ENCODE measurements at places on chromosomes 7 and 10.

- no peak for DNase-seq
These were observed 34.8 kb upstream of the SH2D4B start for GRCh38 chr10:80502621-80503583.

- no peak for DNase-seq
These were observed 105.2 kb downstream of the THSD7A start for GRCh38 chr7:11726794-11727155.

DNA sequence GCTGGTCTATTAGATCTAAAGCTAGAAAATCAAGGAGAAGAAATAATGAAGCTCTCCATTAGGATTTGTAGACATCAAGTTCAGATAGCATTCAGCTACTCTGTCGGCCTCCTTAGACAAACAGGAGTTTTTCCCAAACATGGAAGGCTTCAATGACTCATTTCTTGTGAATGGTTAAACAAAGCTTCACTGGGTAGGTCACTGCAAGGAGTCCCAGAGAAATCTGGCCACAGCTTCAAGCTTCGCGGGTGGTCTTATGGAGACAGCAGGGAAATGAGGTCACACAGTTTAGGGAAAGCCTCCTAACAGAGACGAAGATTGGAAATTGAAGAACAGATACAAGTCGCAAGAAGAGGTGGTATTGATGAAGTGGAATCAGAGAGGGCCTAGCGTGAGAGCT lies 22.6 kb upstream of the LRRC72 start:
- no peak for DNase-seq

DNA sequence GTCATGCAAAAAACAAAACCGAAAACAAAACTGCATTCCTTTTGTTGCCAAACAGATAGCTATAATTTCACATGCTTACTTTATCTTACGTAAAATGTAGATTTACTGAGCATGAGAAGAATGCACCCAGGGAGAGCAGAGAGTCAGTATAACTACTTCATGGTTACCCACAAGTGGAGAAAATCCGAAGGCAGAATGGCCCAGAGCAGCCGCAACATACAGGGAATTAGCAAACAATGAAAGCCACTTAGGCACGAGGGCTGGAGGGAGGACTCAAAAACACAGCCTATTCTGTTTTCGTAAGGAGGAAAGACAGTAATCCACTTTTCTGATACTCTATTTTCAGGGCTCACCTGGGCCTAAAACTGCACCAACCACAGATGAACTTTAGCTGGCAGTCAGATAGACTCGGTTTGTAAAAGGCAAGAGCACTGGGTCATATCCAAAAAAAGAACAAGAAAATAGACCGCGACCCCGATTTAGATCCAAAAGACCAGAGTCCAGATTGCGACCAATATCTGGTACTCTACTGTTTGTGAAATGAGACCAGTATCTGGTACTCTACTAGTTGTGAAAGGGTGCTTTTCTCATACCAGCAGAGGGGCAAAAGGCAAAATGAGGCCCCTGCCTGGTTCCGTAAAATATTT lies 1.3 kb downstream of the ITPRIP start:
- DNase-seq = no peak

Measured in upper lobe of right lung (tissue), 1 donor.